Activated naive CD4-positive, alpha-beta T cell treated with anti-CD3 and anti-CD28 coated beads, Interleukin-2, amount 50 U/mL, for 16 hours (primary cell): ENCODE measurements at places on chromosomes 13 and 19.

DNA sequence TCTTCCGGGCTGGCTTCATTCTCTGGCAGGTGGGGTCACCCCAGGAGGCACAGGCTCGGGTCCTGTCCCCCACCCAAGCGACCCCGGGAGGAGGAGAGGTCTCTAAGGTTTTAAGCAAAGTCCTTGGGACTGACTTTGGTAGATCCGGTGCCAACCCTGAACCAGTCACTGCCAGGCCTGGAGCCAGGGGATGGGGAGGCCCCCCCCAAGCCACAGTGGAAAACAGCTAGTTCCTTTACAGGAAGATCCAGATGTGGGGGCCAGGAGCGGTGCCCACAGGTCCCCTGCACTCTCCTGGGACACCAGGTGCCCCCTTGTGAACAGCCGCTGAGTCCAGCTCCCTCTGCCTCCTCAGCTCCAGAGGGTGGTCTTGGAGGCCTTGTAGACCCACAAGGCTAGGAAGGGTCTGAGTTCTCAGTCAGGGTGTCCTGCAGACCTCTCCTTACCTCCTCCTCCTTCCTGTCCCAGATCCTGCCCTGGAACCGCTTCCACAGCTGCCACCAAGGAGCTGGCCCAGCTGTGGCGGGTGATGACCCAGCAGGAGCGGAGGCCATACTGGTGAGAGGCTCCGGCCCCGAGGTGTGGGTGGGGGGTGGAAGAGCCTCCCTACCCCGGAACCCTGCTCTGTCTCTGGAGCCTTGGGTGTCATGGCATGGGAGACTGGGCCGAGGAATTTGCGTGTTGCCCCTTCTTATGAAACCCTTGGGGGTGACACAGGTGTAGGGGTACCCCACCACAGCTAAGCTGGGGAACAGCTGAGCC, 6.0 kb downstream of the SIX5 start:
- DNase-seq, result no peak

GRCh38 chr13:26219726-26220125, 2.4 kb downstream of the RNF6 start:
- no peak for DNase-seq

DNA sequence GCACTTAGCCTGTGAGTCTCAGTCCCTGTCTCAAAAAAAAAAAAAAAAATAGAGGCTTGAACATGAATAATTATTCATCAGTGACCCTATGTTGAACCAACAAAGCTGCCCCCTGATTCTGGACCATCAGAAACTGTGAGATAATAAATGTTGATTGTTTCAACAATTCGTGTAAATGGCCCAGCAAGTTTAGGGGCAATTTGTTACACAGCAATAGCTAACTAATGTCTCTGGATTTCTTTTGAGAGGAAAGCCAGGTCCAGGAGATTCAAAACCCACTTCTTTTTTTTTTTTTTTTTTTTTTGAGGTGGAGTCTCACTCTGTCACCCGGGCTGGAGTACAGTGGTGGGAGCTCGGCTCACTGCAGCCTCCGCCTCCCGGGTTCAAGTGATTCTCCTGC, 12.5 kb upstream of the TLE6 start:
- DNase-seq, result no peak

- peak; percentile 38 for DNase-seq
Measured at GRCh38 chr19:39582442-39582841, 19.9 kb upstream of the LGALS13 start.

DNA sequence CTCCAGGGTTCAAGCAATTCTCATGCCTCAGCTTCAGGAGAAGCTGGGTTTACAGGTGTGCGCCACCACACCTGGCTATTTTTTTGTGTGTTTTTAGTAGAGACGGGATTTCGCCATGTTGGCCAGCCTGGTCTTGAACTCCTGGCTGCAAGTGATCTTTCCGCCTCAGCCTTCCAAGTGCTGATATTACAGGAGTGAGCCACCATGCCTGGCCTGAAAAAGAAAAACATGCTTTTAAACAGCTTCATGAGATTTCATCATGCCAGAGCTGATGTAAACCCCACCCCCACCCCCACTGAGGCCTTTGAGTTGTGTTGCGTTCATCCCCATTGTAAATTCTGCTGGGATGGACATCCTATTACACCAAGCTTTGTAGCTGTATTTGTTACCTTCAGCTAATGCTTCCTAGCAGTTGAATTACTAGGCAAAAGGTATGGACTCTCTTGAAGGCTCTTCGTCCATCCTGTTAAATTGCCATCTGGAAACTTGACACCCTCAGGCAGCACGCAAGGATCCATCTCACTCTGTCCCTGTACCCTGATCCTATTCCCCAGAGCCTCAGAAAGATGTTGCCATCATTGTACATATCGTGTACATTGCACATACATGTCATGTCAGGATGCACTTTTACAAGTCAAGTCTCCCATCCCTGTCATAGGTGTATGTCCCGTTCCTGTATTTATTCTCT, 47.3 kb downstream of the NFIX start:
- no peak for DNase-seq
